Fibroblast of skin of back (primary cell): ENCODE measurements at places on chromosomes 1 and 21.

DNA sequence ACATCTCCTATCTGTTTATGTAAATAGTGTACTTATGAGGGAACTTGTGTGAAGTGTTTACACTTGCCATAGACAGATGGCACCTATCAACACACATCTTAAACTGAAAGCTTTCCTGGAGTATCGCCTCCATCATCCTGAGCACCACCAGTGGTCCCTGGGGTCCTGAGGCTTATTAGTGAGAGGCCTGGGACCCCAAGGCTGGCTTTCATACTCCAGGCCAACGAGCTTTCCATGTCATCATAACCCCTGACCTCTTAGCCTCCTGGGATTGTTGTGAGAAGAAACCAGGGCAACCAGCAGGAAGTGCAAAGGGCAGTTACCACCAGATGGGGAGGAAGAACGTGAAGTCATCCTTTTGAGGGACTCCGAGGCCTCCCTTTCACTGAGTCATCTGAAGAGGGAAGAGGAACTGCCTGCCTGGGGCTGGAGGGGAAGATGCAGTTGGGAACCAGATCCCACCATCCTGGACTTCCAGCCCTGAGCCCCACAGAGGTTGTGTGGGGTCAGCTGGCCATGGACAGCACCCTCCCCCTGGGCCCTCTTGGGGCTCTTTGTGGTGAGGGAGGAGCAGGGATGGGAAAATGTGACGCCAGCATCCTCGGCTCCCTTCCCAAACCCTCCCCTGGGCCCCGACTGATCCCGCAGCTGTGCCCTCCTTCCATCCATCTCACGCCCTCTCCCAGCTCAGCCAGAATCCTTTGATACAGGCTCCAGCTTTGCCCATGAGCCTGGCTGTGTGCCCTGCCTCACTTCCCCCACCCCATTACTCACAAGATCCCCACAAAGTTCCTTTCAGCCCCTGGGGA lies 5.8 kb downstream of the INKA2 start:
- peak; percentile 83 for DNase-seq

DNA sequence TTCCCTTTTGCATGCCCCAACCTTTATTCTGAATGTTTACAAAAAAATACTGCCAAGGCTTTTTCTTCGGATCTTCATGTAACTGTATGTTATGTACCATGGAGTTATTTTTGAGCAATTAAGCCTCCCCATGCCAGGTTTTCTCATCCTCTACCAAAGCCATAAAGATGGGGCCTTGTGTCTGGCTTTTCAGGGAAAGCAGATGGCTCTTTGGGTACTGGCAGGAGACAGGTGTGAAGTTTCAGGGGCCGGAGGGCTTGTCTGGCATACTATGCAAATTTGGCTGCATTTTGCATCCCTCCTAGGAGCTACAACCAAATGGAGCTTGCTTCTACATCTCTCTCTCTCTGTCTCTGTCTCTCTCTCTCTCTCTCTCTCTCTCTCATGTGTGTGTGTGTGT lies 28.1 kb upstream of the PLXNA2 start:
- DNase-seq: no peak

- no peak for DNase-seq
These were observed 12.1 kb upstream of the LRP8 start for GRCh38 chr1:53339736-53340635.

- DNase-seq: no peak
These were observed 61.3 kb downstream of the RHBG start for GRCh38 chr1:156430303-156430702.

DNA sequence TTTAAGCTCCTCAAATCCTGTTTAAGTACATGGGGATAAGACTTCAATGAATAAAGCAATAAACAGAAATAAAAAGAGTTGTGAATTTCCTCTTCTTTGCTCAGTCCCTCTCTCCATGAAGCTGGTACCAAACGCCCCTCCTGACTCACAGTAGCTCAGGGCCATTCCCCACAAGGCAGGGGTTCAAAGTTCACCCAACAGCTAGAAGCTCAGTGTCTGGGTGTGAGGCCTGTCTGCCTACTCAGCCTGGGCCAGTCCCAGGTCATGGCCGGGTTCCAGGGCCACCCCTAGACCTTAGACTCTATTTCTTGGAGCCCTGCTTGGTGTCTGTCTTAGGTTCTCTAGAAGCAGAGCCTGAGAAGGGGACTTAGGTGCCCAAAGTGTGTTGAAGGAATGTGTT lies 251.5 kb downstream of the GRIK3 start:
- no peak for DNase-seq

GRCh38 chr1:4253935-4254334 lies 353.9 kb upstream of the C1orf174 start:
- DNase-seq: no peak

GRCh38 chr1:75170011-75170410 lies 35.8 kb downstream of the LHX8 start:
- DNase-seq: no peak

- DNase-seq: no peak
These were observed 92.0 kb downstream of the USH2A start for GRCh38 chr1:216331211-216331610.

- DNase-seq: no peak
These were observed 170.4 kb downstream of the CLIC6 start for GRCh38 chr21:34838956-34839820.
